ENCODE measurements at places on chromosomes 7 and 10.

GRCh38 chr10:112785089-112785488, 165.0 kb upstream of the TCF7L2 start:
- DNase-seq = no peak

DNA sequence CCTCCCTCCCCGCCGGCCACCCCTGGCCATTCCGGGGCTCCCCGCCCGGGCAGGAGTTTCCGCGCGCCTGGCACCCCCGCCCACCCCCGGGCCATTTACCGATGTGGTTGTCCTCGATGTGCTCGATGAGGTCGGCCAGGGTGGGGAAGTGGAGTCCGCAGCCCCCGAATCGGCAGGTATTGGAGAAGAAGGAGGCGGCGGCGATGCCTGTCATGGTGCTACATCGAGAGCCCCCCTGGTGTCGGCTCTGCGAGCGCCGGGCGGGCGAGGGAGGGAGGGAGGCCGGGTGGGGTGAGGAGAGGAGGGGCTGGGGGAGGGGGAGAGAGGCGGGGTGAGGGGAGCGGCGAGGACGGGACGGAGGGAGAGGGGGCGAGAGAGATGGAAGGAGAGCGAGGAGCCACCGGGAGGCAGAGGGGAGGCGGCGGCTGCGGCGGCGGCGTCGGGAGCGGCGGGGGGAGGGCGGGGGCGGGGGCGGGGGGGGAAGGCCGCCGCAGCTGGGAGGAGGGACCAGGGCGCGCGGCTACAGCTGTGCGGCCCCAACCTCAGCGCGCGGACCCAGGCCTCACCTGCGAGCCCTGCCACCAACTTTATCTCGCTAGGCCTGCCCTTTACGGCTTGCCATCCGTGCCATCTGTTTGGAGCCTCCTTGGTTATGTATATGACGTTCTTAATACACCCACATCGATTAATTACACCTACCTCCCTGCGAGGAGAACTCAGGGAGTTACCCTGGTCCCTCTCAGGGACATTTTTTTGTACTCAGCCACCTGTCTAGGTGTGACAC, at the start of gene JAZF1:
Gene JAZF1, minus strand, starts transcription at position 432 of the 784 bp plus-strand sequence.
- peak; percentile 5 for DNase-seq

DNA sequence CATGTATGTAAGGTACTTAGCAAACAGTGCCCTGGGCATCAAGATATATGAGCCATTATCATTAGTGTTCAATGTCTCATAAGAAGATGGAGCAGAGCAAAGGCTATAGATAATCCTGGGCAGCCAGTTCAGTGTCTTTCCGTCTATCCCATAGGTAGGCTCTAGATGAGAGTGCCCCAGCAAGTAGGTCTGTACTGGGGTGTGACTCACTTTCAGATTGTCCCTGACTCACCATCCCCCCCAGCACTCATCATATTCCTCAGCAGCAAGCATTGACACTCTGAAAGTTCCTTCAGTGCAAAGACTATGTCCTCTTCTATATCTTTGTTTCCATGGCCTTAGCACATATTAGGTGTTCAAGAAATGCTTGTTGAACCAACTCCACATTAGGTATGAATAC, 20.0 kb upstream of the FAM204A start:
- no peak for DNase-seq

GRCh38 chr7:88306590-88307048, at the start of gene STEAP4:
Gene STEAP4, minus strand, starts transcription at chr7:88306894. Its CDS starts 22,625 bp downstream, at chr7:88284269.
- peak; percentile 84 for DNase-seq

- no peak for DNase-seq
Measured at GRCh38 chr7:94486216-94486615, 23.4 kb upstream of the CASD1 start.

DNA sequence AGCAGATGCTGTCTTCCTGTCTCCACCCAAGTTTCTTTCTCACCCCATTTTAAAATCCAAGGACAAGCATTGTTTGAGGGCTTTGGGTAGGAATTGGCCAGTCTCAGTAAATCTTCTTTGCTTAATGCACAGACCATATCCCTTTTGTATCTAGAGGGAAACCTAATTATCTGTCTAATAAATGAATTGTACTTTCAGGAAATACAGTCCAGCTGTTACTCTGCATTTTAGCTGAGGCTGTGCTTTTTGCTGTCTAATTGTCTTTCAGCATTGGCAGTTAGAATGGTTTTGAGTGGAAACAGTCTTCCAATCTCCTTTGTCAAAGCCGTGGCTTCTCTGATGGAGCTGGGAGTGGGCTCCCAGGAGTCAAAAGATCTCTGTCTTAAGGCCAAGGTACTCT, 388.2 kb downstream of the SORCS3 start:
- DNase-seq = no peak

- no peak for DNase-seq
Measured at GRCh38 chr10:125533866-125534265, 149.1 kb downstream of the TEX36 start.

GRCh38 chr7:106744563-106745091, 83.7 kb upstream of the CCDC71L start:
- DNase-seq = no peak

- DNase-seq = no peak
Measured at GRCh38 chr7:121561717-121562116, 165.6 kb upstream of the FAM3C start.

GRCh38 chr10:6005856-6006395, 28.6 kb upstream of the IL15RA start:
- no peak for DNase-seq

DNA sequence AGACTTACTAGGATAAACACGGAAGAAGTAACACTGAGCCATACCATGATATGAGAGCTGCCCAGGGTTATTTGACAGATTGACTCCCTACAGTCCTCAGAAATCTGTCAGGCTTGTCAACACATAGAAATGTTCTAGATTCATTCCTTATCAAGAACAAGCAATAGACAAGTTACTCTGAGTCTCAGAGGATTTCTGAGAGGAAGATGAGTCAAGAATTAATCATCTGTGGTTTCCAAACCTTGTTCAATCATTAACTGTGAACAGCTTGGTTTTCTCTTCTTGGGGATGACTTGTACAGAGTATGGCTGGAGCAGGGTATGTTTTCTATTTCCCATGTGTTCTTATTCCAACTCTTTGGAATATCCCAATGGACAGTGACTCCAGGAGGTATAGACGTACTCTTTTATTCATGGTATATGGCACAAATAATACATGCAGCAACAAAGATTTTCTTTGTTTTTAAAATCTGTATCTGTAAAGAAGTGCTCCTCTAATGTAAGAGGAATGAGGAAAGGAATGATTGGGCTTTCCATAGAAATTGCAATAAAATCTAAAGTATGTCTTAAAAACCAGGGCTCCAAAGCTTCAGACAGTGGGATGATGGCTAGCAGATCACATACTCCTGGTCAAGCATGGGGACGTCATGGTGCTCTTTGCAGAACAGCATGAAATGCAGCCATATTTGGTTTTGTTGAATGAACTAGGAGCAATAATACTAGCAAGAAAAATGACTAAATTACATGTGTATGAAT, 11.9 kb upstream of the SFR1 start:
- DNase-seq = peak; percentile 82

DNA sequence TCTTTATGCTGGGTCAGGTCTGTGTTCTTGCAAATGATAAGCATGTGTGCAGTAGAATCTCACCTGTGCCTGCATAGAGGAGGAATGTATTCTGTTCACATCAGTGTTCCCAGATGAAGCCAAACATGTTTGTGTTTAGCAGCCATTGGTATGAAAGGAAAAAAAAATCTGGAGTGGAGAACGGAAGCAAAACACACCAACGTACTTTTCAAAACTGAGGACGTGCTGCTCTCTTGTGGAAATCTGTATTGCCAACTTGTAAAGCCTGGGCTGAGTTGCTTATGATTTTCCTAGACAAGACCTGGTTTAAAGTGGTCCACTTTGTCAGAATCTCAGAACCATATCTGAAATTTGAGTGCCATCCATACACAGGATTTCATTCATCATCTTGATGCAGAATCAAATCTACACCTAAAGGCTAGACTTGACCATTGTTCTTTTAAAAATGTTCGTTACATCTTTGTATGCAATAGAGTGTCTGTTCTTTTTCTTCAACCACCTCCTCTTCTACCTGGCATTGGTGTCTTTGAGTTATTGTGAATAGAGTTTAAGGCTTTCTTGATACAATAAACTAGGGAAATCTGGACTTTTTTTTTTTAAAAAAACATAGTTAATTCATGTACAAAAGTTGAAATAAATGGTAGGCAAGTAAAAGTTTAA, 367.7 kb downstream of the PHF14 start:
- DNase-seq = no peak

DNA sequence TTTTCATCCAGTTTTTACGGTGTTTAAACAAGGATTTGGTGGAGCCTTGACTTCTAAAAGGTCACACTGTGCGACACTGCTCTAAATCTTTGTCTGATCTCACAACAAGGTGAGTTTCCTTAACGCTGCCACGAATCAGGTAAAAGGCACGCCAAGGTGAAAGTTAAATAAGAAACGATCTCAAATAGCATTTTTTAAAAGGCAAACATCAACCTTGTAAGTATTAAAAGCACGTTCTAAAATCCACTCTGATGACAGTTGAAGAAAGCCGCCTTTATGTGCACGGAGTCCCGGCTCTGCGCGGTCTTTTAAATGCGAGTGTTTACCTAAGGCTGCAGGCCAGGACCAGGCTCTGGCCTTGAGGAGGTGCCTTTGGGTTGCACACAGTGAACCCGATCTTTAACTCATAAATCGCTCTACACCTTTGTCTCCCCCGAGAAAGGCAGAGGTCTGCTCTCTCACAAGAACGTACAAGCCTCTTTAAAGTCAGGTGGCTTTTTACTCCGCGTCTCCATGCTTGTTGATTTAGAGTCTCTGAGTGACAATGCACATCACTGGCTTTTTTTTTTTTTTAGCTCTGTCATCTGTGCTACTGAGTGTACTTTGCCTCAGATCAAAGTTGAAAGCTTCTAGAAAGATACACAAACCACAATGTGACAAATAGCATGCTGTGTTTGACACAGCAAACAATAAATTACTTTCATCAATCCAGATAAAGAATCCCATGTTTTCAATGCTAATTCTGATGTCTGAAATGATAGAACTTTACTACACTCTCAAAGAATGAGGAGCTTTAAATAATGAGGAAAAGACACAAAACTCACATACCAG, 25.9 kb upstream of the RNF32 start:
- DNase-seq = no peak

DNA sequence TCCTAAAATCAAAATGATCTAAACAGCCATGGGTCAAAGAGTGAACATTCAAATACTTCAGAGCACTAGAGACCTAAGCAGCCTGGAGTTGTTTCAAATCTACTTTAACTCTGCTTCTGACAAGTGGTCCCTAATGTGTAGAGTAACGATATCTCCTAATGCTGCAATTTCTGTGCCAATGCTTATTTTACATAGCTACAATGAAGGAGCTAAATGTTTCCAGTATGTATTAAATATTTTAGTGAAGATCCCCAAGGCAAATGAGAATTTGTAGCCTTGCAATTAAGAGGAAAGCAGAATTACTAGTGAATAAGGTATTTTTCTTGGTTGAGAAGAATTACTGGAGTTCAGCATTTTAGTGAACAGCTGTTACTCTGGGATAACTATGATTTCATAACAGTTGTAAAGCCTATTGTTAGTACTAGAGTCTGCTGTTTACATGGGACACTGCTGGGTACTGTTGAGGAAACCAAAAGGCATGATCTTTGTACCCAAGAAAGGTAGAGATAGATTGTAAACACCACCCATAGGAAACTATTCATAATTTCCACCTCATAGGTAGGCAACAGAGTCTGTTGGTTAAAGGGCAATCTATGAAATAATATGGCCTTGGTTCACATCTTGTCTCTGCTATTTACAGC, 271.9 kb downstream of the PLXDC2 start:
- no peak for DNase-seq

- peak; percentile 7 for DNase-seq
Measured at GRCh38 chr10:113718969-113719822, 32.3 kb upstream of the PLEKHS1 start.

GRCh38 chr10:3249307-3249889, 76.8 kb upstream of the PITRM1 start:
- no peak for DNase-seq

Measured in inflammatory macrophage treated with lipopolysaccharide for 4 hours (primary cell).